Upper lobe of right lung (tissue), 1 donor: ENCODE measurements at places on chromosomes 11 and 22. TPM values are rescaled to one million over a fixed set of nuclear protein-coding genes. Genes with fewer than 3 reads are reported as not detected.

DNA sequence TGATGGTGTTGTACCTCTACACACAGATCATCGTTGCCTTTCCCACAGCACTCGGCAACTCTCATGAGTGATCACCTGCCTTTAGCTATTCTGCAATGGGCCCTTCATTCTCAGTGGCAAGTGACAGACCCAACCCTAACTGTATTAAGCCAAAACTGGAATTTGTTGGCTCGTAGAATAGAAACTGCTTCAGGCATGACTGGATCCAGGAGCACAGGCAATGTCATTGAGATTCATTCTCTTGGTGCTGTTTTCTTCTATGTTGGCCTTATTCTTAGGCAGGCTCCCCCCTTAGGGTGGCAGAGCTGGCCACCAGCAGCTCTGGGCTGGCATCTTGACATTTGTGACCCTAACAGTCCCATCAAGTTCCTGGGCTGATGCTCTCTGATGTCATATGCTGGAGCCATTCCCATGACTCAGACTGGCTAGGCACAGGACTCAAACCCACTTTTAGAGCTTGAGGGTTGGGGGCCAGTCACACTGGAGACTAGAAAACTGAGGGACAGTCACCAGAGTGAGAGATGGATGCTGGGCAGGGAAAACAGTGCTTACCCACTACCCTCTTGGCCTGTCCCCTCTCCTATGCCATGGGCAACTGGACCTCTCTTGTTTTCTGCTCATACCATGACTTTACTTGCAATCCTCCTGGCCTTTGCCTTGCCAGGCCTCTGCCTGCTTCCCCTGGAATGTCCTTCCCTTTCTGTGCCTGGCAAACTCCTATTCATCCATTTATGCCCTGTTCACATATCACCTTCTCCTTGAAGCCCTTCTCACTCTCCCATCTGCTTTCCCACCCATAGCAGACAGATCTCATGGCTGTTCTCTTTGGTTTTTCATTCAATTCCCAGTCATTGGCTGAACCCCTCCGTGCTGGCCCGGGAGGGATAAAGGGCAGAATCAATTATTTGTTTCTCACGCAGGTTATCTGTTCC is 7.1 kb upstream of the CDC42EP2 start:
- H3K27ac ChIP-seq = peak overlapping the region; percentile 34
- DNase-seq = no peak
- H3K27me3 ChIP-seq = no peaks in the 10 kb centered on the region
- no peaks in the 10 kb centered on the region for H3K36me3 ChIP-seq
- no peak overlapping the region for H3K4me3 ChIP-seq
- H3K4me1 ChIP-seq = peaks cover 31% of the 10 kb centered on the region

- no peak overlapping the region for H3K27ac ChIP-seq
- no peaks in the 10 kb centered on the region for H3K36me3 ChIP-seq
- H3K4me3 ChIP-seq = no peak overlapping the region
- H3K27me3 ChIP-seq = no peaks in the 10 kb centered on the region
- no peak for DNase-seq
These were observed 66.9 kb upstream of the TENM4 start for GRCh38 chr11:79507706-79508105.

GRCh38 chr11:27934830-27935145 is 173.2 kb downstream of the KIF18A start:
- no peak overlapping the region for H3K4me3 ChIP-seq
- no peaks in the 10 kb centered on the region for H3K27me3 ChIP-seq
- no peaks in the 10 kb centered on the region for H3K4me1 ChIP-seq
- no peaks in the 10 kb centered on the region for H3K36me3 ChIP-seq
- no peak overlapping the region for H3K27ac ChIP-seq
- DNase-seq = no peak

IFITM10 gene
- total RNA-seq = 7.9 TPM

LDHAL6A gene
- not detected for total RNA-seq

EMID1 gene
- total RNA-seq = 15.2 TPM

DNA sequence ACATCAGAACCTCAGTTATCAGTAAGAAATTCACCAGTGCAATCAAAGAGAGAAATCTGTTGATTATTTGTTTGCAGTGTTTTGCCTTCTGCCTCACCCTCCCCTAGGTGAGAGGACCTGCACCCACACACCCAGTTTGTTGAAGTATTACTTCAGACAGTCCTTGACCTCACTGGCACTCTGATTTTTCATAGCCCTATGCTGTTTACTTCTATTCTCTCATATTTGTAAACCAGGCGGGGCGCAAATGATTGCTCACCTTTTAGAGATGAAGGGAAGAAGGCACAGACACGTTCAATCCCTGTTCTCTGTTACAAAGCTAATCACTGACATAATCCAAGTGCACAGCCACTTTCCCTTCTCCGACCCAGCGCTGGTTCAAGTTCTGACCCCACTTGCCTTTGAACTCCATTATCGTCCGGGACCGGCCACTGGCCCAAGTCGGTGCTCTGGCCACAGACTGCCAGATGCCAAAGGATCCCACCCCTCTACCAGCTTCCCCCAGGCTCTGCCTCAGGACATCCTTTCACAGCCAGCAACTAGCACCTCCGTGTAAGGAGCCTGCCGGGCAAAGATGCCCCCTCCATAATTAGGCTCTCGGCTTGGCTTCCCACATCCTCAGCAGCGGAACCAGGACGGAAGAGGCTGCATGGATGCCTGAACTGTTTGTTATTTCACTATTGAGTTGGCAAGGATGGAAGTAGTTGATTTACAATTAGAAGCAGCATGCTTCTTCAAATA is 1.7 kb downstream of the ETS1 start:
- no peaks in the 10 kb centered on the region for H3K36me3 ChIP-seq
- no peak for DNase-seq
- peak overlapping the region; percentile 33 for H3K4me3 ChIP-seq
- H3K27me3 ChIP-seq = no peaks in the 10 kb centered on the region
- peaks cover 14% of the 10 kb centered on the region for H3K4me1 ChIP-seq

- no peaks in the 10 kb centered on the region for H3K4me1 ChIP-seq
- H3K27me3 ChIP-seq = peaks cover 3% of the 10 kb centered on the region
- no peak overlapping the region for H3K27ac ChIP-seq
- no peaks in the 10 kb centered on the region for H3K36me3 ChIP-seq
- no peak for DNase-seq
- no peak overlapping the region for H3K4me3 ChIP-seq
These were observed 64.6 kb downstream of the GDPD4 start for GRCh38 chr11:77236901-77237300.

- H3K27me3 ChIP-seq = no peaks in the 10 kb centered on the region
- peak; percentile 68 for DNase-seq
- peak overlapping the region; percentile 86 for H3K27ac ChIP-seq
- H3K4me1 ChIP-seq = peaks cover 21% of the 10 kb centered on the region
These were observed 705 bp downstream of the FZD4 start for GRCh38 chr11:86954269-86955110.

KCNJ1 gene
- total RNA-seq = 0.23 TPM

GRCh38 chr11:107844041-107844440 is 14.5 kb downstream of the SLC35F2 start:
- no peak overlapping the region for H3K4me3 ChIP-seq
- no peaks in the 10 kb centered on the region for H3K27me3 ChIP-seq
- H3K36me3 ChIP-seq = no peaks in the 10 kb centered on the region
- no peak overlapping the region for H3K27ac ChIP-seq
- DNase-seq = no peak
- peaks cover 7% of the 10 kb centered on the region for H3K4me1 ChIP-seq

DNA sequence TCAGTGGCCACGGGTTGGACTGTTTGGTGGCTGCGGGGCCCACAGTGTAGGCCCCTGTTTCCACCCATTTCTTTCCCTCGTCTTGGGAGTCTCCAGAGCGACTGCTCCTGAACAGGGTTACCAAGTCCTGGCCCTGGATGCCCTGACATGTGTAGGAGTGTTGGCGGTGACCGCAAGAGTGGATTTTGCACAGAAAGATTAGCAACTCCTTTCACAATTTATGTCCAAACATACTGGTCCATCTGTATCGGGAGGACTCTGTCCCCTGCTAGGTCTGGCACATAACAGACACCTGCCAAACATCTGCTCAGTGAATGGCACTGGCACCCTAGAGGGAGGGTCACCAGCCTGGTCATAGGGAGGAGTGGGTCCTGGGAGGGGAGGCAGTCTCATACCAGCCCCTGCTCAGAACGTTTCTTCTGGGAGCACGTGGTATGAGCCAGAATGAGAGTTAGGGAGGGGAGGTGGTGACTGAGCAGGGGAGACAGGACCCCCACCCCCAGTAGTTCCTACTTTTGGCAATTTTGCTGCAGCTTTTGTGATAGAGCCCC is 3.4 kb upstream of the APOA1 start:
- H3K36me3 ChIP-seq = peaks cover 21% of the 10 kb centered on the region
- H3K4me1 ChIP-seq = peaks cover 1% of the 10 kb centered on the region
- H3K4me3 ChIP-seq = no peak overlapping the region
- no peak for DNase-seq

APOBEC3B gene
- total RNA-seq = 0.52 TPM

DNA sequence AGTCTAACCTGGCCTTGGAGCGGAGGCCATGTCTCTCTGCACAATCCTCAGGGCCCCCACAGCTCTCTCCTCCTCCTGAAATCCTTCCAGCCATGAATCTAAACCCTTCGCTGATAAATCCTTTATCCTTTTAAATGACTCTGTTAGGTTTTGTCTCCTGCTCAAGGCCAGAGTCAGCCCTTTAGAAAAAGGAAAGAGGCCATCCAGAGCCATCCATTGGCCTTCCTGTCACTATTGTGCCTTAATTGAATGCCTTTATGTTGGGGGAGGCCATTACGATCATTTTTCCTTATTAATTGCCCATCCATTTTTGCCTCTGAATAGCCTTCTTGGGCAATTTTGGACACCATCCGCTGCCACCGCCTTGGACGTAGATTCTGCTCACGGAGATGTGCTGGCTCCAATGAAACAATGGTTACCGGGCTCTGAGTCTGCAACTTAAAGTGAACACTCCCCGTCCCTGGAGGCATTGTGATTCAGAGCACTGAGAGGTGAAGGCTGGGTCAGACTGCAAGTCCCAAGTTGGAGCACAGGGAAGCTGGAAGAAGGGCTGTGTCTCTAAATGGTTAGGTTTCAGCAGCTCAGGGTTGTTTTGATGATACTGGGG is 213.0 kb upstream of the E2F8 start:
- H3K4me1 ChIP-seq = no peaks in the 10 kb centered on the region
- H3K27ac ChIP-seq = no peak overlapping the region
- no peaks in the 10 kb centered on the region for H3K27me3 ChIP-seq

OR8G5 gene
- 0.58 TPM for total RNA-seq

C11orf86 gene
- not detected for total RNA-seq
